EL (cell line): ENCODE measurements at places on chromosomes 5 and 9.

DNA sequence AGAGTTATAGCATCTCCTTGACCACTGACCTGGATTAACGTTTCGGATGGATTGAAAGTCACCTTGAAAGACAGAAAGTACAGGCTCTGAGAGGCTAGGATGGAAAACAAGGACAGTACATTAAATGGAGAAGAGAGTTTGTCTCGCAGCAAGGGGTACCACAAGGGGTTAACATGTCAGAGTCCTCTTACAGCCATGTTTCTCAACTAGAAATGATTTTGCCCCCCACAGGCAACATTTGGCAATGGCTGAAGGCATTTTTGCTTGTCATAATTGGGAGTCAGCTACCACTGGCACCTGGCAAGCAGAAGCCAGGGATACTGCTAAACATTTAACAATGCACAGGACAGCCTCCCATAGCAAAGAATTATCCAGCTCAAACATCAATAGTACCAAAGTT is 90.8 kb upstream of the EQTN start:
- DNase-seq: no peak

DNA sequence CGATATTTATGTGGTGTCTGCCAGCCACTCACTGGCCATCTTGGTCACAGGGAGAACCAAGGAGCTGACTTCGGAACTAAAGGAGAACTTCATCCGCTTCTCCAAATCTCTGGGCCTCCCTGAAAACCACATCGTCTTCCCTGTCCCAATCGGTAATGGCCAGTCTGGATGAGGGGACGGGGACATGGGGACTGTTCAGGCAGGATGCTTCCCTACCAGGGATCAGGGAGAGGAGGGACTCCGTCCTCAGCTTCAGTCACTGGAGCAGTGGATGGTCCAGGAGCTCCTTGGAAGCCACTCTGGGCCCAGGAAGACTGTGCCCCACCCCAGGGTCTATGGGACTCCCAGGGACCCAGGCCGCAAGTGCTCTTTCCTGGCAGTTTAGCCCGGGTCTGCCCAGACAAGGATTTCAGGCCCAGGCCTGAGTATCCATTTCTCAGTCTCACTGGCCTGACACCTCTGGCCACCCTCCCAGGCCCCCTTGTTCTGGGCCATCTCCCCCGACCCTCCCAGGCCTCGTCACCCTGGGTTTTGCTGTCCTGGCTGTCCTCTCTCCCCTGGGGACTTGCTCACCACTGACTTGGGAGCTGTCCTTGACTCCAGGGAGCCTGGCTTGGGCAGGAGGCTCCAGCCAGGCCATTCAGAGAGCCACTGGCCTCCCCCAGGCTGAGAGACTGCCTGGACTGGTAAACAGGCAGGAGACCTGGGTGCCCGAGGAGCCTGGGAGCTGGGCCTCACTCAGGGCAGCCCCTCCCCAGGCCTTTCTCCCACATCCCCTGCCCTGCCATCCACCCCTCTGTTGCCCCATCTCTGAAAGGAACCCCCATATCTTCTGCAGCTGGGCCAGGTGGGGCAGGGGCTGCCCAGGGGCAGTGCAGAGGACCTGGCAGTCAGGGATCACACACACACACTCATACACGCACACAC is 3.1 kb downstream of the LCN2 start:
- DNase-seq: no peak

GRCh38 chr5:53481159-53481886 is 894 bp downstream of the FST start:
- peak; percentile 36 for DNase-seq

DNA sequence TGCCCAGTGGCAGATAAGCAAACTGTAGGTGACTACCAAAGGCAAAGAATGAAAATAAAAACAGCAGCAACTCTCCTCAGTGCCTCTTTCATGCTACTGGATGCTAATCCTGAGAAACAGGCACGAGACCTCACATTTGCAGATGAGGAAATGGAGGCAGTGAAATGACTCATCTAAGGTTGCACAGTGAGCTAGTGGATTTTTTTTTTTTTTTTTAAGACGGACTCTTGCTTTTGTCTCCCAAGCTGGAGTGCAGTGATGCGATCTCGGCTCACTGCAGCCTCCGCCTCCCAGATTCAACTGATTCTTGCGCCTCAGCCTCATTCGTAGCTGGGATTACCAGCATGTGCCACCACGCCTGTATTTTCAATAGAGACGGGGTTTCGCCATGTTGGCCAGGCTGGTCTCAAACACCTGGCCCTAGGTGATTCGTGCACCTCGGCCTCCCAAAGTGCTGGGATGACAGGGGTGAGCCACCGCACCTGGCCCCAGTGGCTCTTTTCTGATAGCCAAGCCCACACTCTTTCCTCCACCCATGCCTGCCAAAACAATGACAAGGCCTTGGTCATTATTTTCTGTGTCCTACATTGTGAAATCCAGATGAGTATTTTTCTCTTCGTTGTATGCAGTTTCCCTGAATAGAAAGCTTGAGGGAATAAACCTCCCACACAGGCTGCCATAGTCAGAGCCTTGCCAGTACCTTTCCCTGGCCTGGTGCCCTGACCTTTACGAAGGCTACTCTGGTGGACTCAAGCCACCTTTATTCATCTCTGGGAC is 19.2 kb downstream of the DOCK2 start:
- no peak for DNase-seq

- DNase-seq: no peak
Observed at GRCh38 chr5:125981016-125981415, 442.2 kb upstream of the GRAMD2B start.

- DNase-seq: no peak
Observed at GRCh38 chr9:98881836-98882568, 61.7 kb upstream of the COL15A1 start.

DNA sequence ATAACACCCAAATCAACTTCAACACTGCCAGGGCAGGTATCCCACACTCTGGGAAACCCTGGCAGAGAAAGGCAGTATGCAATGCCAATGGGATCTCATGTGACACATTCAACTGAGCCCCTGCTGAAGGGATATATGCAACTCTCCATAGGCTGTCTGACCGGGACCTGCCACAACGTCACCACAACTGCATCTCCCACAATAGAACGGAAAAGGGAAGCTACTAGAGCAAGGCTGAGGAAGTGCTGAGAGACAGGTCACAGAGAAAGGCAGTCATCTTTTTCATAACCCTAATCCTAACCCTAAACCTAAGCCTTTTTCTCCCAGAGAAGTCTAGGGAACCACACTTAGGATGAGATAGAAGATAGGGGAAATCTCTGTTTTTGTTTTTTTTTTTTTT is 345.9 kb upstream of the CD180 start:
- no peak for DNase-seq

DNA sequence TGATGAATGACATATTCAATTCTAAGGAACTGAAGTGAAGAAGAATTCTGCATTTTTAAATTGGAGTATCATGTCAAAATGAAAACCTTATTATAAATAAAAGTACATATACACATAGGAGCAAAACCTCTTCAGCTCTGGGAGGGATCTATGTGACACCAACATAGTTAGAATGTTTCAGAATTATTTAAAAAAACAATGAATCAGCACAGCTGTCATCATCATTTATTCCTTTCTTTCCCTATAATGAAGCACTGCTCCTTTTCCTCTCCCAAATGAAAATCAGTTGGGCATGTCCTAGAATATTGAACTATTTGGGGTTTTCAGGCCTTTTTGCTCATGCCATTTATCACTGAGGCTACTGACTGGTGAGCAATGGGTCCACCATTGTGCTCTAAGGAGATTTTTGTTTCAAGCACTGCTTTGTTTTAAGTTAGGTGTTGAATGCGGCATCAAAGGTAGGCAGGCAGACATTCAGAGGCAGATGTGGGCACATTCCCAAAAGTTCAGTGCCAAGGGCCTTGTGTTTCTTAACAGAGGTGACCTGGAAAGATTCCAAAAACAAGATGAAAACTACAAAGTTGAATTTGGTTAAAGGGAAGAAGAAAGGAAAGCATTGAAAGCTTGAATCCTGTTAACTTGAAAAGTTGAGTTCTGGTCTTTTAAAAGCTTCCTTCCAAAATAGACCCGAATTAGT is 126.4 kb upstream of the ADAMTSL1 start:
- peak; percentile 29 for DNase-seq

GRCh38 chr9:126113176-126113575 is 213.5 kb upstream of the MVB12B start:
- no peak for DNase-seq

GRCh38 chr9:4289411-4290326 is 10.2 kb downstream of the GLIS3 start:
- no peak for DNase-seq

GRCh38 chr9:3586066-3586465 is 60.3 kb upstream of the RFX3 start:
- no peak for DNase-seq

DNA sequence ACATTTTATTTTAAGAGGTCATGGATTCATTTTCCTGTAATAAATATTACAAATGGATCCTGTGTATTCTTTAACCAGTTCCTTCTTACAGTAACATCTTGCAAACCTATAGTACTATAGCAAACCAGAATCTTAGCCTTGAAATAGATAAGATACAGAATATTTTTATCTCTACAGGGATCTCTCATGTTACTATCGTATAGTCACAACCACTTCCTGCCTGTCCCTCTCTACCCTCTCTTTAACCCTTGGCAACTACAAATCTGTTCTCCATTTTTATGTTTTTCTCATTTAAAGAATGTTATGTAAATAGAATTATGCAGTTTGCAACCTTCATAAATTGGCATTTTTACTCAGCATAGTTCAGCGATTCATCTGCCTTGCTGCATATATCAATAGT is 454.0 kb downstream of the DIRAS2 start:
- DNase-seq: no peak

DNA sequence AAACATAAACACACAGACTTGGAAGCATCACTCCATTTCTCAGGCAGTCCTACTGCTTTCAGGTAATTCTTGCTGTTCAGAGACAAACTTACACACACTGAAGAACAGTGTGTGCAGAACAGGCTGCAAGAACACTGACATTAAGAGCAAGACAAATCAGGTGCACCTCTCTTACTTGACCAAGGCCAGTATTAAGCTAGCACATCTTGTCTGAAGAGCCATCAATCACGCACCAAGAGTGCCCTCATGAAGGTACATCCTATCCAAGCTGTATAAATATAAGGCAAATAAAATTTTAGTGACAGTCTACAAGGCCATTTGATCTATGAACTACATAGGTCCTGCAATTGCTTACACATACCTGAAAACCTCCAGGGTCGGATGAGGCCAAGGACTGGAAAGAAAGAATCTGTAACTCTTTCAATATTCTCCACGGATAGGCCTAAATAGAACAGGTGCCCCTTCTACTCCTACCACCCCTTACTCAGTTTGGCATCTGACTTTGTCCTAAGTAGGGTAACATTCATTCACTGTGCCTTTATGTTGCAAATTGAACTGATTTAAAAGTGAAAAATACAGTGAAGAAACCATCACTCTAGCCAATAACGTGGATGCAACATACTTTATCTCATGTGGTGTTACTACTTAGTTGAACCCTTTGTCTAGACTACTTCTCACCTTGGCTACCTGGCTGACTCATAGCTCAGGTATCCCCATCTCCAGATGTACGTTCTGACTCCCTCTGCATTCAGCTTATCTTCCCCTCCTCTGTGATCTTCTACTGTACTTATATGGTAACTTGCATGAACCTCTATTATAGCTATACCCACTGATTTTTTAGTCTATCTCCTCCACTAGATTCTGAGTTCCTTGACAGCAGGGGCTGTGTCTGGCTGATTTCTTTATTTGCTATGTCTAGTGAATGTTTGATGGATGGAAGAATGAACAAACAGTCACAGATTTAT is 256.3 kb downstream of the KIAA0825 start:
- no peak for DNase-seq

DNA sequence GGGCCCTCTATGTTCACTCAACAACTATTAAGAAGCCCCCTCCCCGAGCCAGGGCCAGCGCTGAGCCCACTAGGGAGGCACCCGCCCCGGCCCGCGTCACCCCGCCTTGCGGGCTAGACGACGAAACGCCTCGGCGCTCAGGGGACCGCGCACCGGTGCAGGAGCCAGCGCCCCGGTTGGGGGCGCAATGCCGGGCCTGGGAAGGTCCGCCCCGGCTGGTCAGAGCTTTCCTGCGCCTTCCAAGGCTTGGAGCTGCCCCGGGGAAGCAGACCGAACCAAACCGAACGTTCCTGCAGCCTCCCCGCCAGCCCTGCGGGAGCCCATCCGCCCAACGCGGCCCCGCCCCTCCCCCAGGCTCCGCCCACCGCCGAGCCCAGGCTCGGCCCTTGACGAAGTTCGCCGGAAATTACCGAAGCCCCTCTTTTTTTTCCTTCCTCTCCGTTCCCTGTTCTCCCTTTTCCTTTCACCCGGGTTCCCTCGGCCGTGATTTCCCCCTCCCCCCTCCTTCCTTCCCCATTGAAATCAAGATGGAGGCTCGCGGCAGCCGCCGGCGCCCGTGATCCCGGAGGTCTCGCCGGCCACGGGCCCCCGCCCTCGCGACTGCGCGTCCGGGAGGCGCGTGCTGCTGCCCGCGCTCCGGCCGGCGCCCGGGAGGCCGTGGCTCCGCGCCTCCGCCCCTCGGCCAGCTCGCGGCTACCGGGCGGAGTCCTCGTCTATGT is at the start of gene TRIO:
TRIO (plus strand) TSS at position 516 of the 719 bp plus-strand sequence. CDS start 384 bp downstream, outside the sequence.
- peak; percentile 96 for DNase-seq

GRCh38 chr5:98514215-98514614 is 259.2 kb upstream of the RGMB start:
- peak; percentile 30 for DNase-seq

DNA sequence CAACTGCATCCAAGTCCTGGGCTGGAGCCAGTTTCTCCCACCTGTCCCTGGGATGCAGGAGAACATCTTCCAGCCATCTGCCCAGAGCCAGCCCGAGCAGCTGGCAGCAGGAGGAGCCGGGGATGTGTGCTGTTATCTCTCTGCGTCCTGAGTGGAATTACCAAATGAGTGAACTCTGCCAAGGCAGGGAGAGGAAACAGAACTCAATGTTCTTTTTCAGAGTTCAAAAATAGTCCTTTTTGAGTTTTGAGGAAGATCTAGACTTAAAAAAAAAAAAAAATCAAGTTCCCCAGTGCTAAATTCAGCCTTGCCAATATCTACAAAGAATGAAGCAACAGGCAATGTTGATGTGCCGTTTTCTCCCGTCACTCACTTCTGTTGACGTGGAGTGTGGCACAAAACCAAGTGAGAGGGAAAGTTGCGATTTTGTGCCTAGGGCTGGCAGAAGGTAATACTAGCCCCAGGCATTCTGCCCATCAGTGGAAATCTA is 56.2 kb downstream of the TMOD1 start:
- no peak for DNase-seq

DNA sequence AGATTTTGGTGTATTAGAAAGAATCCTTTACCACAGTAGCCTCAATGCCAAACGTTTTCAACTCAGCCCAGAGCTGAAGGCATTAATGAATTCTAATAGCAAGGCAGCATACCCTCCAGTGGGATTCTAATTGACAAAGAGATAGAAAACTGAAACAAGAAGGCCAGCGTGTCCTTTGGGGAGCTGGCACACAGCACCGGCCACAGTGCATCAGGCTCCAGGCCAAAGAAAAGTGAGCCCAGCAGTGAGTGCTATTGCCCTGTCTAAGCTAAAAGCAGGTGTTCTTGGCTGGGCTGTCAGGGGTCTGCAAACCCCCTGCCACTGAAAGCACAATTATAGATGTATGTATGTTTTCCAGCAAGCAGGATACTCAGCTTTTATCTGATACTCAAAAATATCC is 40.4 kb downstream of the PPIC start:
- no peak for DNase-seq
